ENCODE measurements at places on chromosomes 1 and 21.
A peak's percentile ranks its signal among the peaks of the same experiment; 100 is the strongest.

DNA sequence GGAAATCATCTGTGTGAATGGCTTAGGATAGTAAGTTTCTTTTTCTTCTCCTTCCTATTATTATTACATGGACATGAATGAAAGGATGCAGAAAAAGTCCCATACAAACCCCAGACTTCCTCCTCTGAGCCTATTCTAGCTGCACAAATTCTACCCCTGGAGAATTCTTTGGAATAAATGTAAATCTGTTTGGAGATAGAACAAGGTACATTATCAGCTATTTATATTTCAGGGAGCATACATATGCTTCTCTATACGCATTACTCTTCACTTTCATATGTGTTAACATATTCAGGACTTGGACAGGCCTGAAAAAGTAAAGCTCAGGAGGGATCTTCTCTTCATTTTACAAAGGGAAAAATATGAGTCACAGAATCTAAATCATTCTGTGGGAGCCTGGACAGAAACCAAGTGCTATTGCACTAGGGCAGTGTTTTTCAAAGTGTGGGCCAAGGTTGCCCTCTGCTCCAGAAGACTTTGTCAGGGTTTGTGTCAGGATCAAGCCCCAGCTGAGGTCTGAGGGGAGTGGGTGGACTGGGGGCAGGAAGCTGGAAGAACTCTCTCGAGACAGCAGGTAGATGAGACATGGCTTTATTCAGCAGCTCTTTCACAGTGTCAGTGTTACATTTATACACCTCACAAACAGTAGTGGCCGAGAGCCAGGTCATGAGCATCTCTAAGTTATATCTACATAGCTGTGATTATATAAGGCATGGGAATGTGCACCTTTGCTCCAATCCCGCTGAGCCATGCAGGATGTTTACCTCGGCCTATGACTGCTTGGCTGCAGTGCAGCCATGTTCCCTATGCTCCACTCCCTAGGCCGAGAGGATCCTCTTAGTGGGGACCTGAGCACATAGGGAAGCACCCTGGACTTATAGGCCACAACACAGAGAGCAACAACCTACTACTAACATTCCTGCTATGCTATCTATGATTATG lies 114.3 kb downstream of the GDAP2 start:
- no peak for DNase-seq

DNA sequence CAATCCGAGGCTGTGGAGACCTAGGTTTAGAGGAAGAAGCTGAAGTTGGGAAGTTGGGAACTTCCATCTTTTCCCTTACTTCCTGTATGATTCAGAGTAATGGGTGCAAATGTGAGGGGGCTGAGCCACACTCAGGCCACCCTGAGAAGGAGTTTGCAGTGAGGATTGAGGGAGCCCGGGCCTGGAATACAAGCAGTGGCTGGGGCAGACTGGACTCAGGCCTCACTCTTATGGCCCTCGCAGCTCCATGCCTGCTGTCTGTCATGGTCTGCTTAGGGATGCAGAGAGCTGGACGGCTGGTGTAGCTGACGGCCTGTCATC lies 73.7 kb upstream of the RAB4A start:
- no peak for DNase-seq

DNA sequence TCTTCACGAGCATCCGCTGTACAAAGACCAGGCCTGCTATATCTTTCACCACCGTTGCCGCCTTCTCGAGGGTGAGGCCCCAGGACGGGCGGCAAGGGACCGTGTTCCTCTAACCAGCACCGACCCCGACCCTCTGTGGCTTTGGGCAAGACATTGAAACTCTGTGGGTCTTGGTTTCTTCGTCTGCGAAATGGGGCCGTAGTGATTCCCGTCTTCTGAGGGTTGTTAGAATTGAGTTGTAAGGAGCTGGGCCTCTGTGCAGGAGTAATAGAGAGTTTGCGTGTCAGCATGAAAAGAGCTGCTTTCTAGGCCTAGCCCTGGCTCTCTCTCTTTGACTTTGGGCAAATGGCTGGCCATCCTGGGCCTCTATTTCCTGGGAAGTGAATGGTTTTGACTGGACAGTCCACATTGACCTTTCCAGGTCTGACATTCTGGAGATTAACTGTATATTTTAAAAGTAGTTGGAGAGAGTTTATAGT lies 591 bp downstream of the MRPL37 start:
- DNase-seq = no peak

GRCh38 chr1:156709031-156709430 lies 3.6 kb upstream of the CRABP2 start:
- DNase-seq = no peak

DNA sequence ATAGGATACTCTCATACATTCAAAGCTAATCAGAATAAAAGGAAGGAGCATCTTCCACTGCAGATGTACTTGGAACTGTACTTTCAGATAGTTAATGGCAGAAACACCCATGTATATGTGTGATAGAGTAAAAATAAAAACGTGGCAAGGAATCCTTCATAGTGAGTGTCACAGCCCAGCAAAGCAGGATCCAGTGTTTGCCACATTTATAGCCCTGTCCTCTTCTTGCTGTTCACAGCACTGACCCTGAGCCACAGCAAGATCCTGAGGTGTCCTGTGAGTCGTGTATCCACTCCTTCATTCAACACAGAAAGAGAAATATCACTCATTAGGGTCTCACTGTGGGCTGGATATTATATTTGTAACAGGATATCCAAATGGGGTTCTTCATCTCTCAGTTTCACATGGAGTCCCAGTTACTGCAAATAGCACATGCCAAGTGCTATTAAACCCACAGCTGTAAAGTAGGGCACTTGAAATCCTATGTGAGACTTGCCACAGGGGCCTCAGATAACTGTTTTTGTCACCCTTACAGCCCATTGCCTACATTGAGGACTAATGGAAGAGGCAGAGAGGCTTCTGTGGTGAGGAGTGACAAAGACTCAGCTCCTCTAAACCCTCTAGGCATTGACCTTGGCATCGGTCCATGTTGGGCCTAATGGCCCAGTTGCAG lies 41.3 kb downstream of the CYP2J2 start:
- no peak for DNase-seq

DNA sequence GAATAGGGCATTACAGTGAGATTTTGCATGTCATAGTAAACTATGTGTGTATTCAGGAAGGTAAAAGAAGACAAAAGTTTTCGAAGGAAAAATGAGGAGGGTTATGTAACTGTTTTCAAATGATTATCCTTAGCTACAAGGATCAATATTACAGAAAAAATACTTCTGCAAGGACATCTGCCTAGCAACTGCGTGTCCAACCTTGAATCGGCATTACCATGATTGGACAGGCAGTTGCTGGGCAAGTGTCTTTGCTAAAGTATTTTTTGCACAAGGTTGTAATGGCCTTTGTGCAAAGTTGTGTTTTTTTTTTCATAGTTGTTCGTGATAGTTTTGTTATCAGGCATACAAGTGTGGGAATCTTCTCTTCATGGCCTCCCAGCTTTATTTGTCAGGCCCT lies 136.8 kb downstream of the FASLG start:
- no peak for DNase-seq

- DNase-seq = no peak
Measured at GRCh38 chr1:161936786-161937185, 86.9 kb downstream of the OLFML2B start.

- DNase-seq = no peak
Measured at GRCh38 chr1:213621077-213621476, 366.7 kb upstream of the PROX1 start.

- peak; percentile 56 for DNase-seq
Measured at GRCh38 chr1:13667691-13668090, 32.3 kb upstream of the PRDM2 start.

GRCh38 chr1:56216218-56216617 lies 363.1 kb downstream of the PLPP3 start:
- DNase-seq = no peak

- DNase-seq = no peak
Measured at GRCh38 chr1:182061594-182061993, at the start of gene ZNF648. ZNF648 (minus strand) TSS chr1:182061712; CDS start chr1:182058010, 3,702 bp downstream.

Data from GM10248 (cell line).